Ascending aorta (tissue), 2 donors: ENCODE measurements at places on chromosomes 7 and 10.

DNA sequence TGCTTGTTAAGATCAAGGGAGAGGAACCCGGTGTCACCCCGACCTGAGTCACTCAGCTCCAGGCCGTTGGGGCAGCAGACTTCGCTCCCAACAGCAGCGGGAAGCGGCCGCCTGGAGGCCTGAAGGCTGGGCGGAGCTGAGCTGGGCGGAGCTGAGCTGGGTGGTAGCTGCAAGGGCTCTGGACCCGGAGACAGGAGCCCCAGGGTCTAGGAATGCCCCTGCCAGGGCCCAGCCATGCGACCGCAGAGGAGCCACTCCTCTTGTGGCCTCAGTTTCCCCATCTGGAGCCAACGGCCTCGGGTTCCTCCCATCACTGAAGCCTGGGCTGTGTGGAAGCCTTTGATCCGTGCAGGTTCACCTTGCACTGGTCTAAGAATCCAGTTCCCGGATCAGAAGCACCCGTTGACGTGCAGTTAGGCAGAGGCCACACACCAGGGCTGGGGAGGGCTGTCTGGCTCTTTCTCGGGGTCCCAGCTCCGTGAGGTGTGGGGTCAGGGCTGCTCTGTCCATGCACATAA lies 21.9 kb upstream of the DPYSL4 start:
- DNase-seq = no peak

DNA sequence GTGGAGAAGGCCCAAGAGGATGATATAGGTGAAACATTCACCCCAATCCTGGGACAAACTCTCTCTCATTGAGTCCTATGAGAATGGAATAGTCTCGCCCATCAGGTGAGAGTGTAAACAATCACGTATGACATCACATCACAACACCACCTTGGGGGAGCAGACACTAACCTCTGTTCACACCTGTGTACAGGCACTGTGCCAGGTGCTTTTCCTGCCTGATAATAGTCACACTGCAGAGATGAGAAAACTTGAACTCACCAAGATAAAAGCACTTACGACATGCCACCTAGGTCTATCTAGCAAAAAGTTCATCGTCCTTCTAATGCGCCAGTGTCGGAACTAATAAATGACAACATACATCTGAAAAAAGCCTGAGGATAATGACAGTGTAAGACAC lies 187.8 kb downstream of the FAM107B start:
- no peak for DNase-seq

DNA sequence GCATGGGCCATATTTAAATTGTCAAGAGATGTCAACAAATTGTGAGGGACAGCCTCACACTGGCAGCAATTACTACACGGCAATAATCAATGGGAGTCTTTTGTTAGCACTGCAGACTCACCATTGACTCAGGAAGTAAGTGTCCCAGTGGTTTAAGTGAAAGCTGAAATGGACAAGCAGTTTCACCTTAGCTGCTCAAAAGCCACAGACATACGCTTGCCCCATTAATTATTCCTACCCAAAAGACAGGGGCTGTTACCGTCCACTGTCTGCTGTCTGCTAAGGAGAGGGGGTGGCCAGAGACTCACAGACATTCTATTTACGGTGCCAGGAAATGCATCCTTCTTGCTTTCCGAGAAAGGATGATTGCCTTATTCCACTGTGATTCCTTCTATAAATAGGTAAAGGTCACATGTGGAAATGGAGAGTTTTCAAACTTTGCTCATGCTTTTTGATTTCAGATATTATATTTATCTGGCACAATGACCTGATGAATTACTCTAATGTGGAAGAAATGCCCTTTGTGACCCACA lies 309.7 kb upstream of the NFE2L3 start:
- no peak for DNase-seq

DNA sequence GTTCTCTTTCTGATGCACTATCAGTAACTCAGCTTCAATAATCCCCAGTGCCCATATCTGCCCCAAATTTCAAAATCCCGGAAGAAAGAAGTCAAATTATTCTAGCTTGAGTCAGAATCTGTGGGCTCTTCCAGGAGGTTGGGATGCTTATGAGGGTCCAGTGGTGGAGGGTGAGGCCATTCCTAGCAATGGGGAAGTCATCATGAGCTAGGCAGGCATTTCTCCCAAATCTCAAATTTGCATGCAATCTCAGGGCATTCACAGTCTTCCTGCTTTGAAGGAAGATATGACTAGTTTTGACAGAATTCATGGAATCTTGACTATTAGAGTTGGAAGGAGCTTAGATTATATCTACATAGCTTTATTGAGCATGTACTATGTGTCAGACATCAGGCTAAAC lies 164.3 kb upstream of the AGK start:
- DNase-seq = no peak

DNA sequence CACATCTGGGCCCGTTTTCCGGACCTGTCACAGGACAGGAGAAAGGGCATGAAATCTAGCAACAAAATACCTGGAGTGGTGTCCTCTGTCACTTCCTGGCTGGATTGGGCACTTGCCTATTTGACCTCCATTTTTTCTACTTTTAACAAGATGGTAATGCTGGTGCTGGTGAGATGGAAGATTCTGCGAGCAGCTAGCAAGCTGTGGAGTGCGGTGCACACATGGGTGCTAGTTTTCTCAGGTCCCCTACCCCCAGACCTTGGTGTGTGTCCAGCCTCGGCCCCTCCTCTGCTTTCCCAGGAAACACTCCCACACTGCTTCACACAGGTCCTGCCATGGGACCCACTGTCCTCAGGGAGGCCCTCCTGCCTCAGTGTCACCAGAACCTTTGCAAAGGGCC lies 87.7 kb downstream of the WDR11 start:
- DNase-seq = no peak

DNA sequence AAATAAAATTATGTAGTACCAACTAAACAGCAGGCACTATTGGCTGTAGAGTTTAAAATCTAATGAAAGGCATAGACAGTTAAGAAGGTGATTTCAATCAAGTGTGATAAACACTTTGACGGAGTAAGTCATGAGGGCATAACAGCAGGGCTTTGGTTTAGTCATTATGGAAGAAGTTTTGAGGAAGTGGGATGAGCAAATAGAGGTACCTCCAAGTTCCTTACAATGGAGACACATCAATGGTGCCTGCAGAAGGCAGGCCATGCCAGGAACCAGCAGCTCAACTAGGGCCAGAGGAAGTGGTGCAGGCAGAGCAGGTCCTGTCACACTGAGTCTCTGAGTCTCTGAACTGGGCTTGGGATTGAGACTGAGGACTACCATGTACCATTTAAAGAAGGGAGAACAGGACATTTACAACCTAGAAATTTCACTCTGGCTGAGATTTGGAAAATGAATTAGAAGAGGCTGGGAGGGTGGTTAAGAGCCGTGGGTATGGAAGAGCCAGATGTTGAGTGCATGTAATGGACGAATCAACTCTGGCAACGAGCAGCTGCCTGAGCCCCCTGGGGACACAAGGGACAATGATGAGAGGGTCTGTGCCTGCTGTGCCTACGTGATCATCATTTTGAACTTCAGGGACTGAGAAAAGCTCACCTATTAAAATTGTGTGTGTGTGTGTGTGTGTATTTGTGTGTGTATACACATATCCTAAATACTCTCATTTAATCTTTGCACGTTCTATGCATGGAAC lies 208.7 kb upstream of the POM121L12 start:
- DNase-seq = no peak

GRCh38 chr7:42883950-42884349 lies 27.9 kb downstream of the C7orf25 start:
- no peak for DNase-seq

DNA sequence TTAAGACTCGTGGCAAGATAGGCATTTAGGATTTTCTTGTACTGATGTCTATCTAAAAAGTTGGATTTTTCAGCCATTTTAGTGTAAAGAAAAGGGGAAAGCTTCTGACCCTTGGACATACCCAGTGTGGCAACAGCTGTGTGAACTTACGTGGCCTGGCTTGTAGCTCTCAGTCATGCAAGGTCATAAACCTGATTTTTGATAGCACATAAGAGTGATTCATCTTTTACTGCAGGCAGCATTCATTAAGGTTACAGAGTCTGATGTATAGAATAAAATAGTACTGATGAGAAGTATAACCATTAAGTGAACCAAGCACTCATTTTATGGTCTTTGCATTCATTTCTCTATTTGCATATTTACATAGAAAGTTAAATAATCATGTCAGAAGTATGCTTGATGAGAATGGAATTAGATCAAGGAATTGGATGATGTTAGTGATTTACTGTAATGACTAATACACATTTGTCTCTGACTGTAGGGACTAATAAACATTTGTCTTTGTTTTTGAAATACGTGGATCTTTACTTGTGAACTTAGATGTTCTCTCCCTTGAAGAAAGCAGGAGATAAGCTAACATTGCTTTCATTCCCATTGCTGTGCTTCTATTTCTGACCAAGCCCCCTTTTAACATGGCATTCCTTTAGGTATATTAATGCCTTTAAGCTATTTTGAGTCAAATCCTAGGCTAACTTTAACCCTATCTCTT lies 88.2 kb downstream of the GSDME start:
- DNase-seq = no peak

DNA sequence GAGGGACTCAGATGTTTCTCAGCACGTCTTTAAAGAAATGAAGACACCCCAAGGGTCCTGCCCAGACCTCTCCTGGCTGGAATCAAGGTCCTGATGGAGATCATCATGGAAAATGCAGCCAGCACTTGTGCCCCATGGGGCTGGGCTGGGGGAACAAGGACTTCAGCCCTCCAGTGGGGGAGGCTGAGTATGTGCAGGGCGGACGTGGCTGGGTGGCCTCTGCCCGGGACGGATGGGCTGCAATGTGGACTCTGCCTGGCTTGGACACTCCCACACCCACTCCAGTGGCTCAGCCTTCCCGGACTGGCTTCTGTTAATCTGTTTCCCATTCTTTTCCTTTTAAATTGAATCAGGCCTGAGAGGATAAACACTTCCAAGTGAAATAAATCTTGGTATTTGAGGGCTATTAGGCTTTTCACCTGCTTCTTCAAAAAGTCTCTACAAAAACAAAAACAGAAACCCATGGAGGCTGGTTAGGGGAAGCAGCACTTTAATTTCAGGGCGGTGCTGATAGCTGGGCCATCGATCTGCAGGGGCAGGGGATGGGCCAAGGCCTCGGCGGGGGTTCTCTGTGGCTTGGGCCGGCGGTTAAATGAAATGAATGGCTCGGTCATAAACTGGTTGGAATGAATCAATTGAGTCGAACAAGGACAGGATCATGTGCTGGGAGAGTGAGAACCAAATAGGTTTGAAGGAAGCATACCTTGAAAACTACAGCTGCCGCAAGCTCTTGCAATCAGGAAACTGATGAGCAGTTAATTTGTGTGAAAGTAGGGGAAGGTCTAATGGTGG lies 51.4 kb downstream of the ADARB2 start:
- DNase-seq = no peak

GRCh38 chr10:3683560-3683959 lies 101.4 kb downstream of the KLF6 start:
- no peak for DNase-seq

GRCh38 chr7:19713676-19714075 lies 4.8 kb upstream of the POLR1F start:
- no peak for DNase-seq

GRCh38 chr10:69358148-69358795 lies 58.4 kb downstream of the TACR2 start:
- no peak for DNase-seq

DNA sequence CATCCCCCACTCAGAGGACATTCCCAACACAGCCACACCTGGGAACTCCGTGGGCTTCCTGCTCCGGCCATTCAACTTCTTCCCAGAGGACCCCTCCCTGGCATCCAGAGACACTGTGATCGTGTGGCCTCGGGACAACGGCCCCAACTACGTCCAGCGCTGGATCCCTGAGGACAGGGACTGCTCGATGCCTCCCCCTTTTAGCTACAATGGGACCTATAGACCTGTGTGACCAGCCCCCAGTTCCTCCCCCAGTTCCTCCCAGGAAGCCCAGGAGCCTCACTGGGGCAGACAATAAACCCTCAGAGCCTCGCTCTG lies 8.6 kb downstream of the AOC1 start:
- no peak for DNase-seq

GRCh38 chr7:102819151-102819550 lies 70.4 kb downstream of the FAM185A start:
- no peak for DNase-seq

- DNase-seq = no peak
These were observed 256.3 kb upstream of the MAGI2 start for GRCh38 chr7:79709574-79710409.

- DNase-seq = no peak
These were observed 68.9 kb downstream of the MYOF start for GRCh38 chr10:93413252-93413689.

- no peak for DNase-seq
These were observed 653.7 kb upstream of the SEMA3D start for GRCh38 chr7:85840554-85840953.

DNA sequence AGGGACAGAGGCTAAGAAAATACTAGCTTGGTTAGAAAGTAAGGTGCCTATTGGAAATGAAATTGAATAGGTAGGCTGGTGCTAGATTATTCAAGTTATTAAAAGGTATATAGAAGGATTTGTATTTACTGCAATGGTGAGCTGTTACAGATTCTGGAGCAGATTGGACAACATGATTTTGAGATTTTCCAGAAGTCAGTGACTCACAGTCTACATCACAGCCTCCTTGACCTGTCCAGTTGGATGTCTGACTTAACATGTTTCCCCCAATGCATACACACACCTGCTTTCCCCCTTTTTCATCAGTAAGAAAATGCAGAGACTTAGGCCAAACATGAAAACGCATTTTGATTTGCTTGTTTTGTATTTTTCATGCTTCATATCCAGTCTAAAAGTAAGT lies 33.4 kb downstream of the STARD3NL start:
- DNase-seq = no peak

GRCh38 chr7:138970446-138970845 lies 10.7 kb downstream of the KIAA1549 start:
- DNase-seq = no peak

GRCh38 chr7:29385214-29385814 lies 178.3 kb upstream of the PRR15 start:
- no peak for DNase-seq

DNA sequence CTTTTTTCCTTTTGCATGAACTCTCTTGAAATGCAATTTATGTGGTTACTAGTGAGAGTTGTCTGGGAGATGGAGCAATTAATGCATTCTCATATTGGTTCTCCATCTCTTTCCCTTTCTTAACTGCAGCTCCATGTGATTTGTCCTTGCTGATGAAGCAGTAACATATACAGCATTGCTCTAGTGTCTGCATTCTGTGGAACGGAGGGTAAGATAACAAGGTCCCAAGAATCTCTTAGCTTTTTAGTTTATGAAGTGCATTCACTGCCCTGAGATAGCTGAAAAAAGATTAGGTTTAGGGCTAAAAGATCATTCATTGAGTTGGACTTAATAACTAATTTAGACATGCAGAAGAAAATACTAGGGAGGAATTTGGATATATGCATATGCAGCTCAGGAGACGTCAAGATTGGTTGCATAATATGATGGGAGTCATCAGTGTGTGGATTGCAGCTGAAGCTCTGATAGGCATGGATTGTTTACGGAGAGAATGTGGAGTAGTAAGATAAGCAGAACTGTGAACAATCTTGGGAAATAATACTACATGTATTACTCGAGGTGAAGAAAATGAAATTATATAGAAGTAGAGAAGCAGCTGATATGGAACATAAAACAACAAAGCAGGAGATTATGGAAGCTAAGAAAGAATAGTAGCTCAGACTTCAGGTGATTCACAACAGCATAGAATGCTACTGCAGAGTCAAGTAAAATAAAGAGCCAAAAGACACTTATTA lies 404.7 kb downstream of the ARL4A start:
- no peak for DNase-seq

- no peak for DNase-seq
These were observed 43.6 kb downstream of the SYPL1 start for GRCh38 chr7:106068538-106068961.
